Activated CD4-positive, alpha-beta T cell treated with anti-CD3 and anti-CD28 coated beads for 36 hours (primary cell): ENCODE measurements at places on chromosomes 1 and 21. TPM values are rescaled to one million over a fixed set of nuclear protein-coding genes. Genes with fewer than 3 reads are reported as not detected.

- DNase-seq = peak; percentile 72
- peak overlapping the region; percentile 82 for H3K4me3 ChIP-seq
- peaks cover 5% of the 10 kb centered on the region for H3K27me3 ChIP-seq
- peaks cover 19% of the 10 kb centered on the region for H3K36me3 ChIP-seq
- H3K27ac ChIP-seq = peak overlapping the region; percentile 95
Observed at GRCh38 chr1:224182057-224182865, 779 bp upstream of the DEGS1 start.

DNA sequence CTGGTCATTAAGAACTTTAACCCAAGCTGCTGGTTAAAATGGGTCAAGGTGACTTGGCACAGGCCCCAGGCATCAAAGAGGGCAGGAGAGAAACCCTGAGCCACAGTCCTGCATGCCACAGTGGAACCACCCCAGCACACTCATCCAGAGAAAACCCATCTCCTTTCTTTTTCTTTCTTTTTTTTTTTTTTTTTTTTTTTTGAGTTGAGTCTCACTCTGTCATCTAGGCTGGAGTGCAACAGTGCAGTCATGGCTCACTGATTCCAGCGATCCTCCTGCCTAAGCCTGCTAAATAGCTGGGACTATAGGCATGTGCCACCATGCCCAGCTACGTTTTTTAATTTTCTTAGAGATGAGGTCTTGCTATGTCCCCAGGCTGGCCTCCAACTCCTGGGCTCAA, 109.2 kb upstream of the RAB4A start:
- no peak overlapping the region for H3K4me3 ChIP-seq
- no peaks in the 10 kb centered on the region for H3K27me3 ChIP-seq
- no peaks in the 10 kb centered on the region for H3K36me3 ChIP-seq
- H3K27ac ChIP-seq = no peak overlapping the region
- DNase-seq = peak; percentile 17
- H3K4me1 ChIP-seq = peaks cover 12% of the 10 kb centered on the region

Gene NIPAL3
- total RNA-seq = 41.4 TPM

- peak overlapping the region; percentile 97 for H3K27ac ChIP-seq
- DNase-seq = peak; percentile 59
- peaks cover 6% of the 10 kb centered on the region for H3K36me3 ChIP-seq
- peaks cover 90% of the 10 kb centered on the region for H3K4me1 ChIP-seq
- peak overlapping the region; percentile 59 for H3K4me3 ChIP-seq
Observed at GRCh38 chr1:54284781-54285529, 85.0 kb downstream of the MRPL37 start.

GRCh38 chr1:101119289-101119688, 93.7 kb upstream of the DPH5 start:
- H3K4me1 ChIP-seq = peaks cover 49% of the 10 kb centered on the region
- H3K4me3 ChIP-seq = no peak overlapping the region
- no peak overlapping the region for H3K27ac ChIP-seq
- no peak for DNase-seq
- no peaks in the 10 kb centered on the region for H3K27me3 ChIP-seq

- H3K27ac ChIP-seq = no peak overlapping the region
- no peak overlapping the region for H3K4me3 ChIP-seq
- no peak for DNase-seq
- no peaks in the 10 kb centered on the region for H3K36me3 ChIP-seq
Observed at GRCh38 chr1:204108312-204109141, 35.6 kb downstream of the SOX13 start.

Gene BECN2
- not detected for total RNA-seq

Gene ACOT11
- total RNA-seq = 2.0 TPM

- no peak overlapping the region for H3K27ac ChIP-seq
- peaks cover 2% of the 10 kb centered on the region for H3K4me1 ChIP-seq
- peaks cover 43% of the 10 kb centered on the region for H3K36me3 ChIP-seq
- no peak overlapping the region for H3K4me3 ChIP-seq
- H3K27me3 ChIP-seq = no peaks in the 10 kb centered on the region
- no peak for DNase-seq
Observed at GRCh38 chr1:172613294-172613693, 45.6 kb upstream of the FASLG start.

Gene CASZ1
- total RNA-seq = 4.0 TPM

Gene C1orf185
- total RNA-seq = not detected

DNA sequence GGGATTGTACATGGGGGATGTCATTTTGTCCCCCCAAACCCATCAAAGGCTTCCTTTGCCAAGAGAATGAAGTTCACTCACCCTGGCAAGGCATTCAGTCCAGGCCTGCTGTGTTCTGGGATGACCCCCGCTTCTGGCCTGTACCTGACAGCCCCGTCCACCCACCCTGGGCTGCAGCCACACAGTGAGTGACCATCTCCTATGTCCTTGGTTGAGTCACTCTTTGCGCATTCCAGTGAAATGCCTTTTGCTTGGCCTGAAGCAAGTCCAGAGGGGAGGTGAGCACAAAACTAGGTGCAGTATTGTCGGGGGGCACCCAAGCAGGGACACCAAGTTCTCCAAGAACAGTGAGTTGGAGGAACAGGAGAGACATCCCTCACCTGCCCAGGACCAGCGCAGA, 10.2 kb downstream of the TMPRSS3 start:
- H3K4me1 ChIP-seq = peaks cover 54% of the 10 kb centered on the region
- DNase-seq = no peak
- H3K27ac ChIP-seq = peak overlapping the region; percentile 34
- H3K27me3 ChIP-seq = no peaks in the 10 kb centered on the region

Gene GBP4
- 34.4 TPM for total RNA-seq

GRCh38 chr21:38912102-38912629, 106.4 kb downstream of the ETS2 start:
- no peak overlapping the region for H3K4me3 ChIP-seq
- H3K4me1 ChIP-seq = peaks cover 18% of the 10 kb centered on the region
- H3K36me3 ChIP-seq = no peaks in the 10 kb centered on the region
- no peak for DNase-seq
